OCI-LY7 (cell line): ENCODE measurements at places on chromosomes 11 and 22. TPM values are rescaled to one million over a fixed set of nuclear protein-coding genes. Genes with fewer than 3 reads are reported as not detected.

EFCAB6 gene
- not detected in 2 replicates for total RNA-seq

KCNQ1 gene
- total RNA-seq: 1.3 and 1.8 TPM in 2 replicates

OR52A1 gene
- not detected in 2 replicates for total RNA-seq

OR8D1 gene
- not detected in 2 replicates for total RNA-seq

HORMAD2 gene
- not detected in 2 replicates for total RNA-seq

TTC17 gene
- total RNA-seq: 84.2 and 96.2 TPM in 2 replicates

STIP1 gene
- 186 and 240 TPM in 2 replicates for total RNA-seq

MS4A12 gene
- total RNA-seq: not detected in 2 replicates

SLC29A2 gene
- 55.6 and 56.4 TPM in 2 replicates for total RNA-seq

SAAL1 gene
- 46.4 and 52.3 TPM in 2 replicates for total RNA-seq

TESMIN gene
- total RNA-seq: 19.4 and 24.0 TPM in 2 replicates

CASP12 gene
- not detected in 2 replicates for total RNA-seq

GLYATL2 gene
- total RNA-seq: not detected in 2 replicates

GLYATL1 gene
- total RNA-seq: not detected in 2 replicates

OR8J1 gene
- not detected in 2 replicates for total RNA-seq
